ENCODE measurements at places on chromosomes 12 and 14.

DNA sequence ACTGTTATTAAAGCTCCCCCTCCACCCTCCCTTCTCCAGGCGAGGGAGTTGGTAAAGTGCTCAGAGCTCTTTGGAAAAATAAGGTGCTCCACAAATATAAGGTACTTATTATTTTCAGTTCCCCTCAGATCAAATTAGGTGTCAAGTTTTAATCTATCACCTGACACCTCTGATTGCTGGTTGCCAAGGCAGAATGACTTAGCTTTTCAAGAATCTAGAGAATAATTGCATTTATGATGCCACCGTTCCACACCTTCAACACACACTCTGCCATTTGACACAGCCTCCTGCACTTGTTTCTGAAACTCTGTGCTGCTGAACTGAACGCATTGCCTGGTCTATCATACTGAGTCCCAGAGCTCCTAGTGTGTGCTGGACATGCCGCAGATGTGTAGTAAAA lies 128.6 kb downstream of the CRACR2A start:
- no peak for DNase-seq

- DNase-seq: no peak
These were observed 70.2 kb downstream of the ETV6 start for GRCh38 chr12:11719678-11720099.

DNA sequence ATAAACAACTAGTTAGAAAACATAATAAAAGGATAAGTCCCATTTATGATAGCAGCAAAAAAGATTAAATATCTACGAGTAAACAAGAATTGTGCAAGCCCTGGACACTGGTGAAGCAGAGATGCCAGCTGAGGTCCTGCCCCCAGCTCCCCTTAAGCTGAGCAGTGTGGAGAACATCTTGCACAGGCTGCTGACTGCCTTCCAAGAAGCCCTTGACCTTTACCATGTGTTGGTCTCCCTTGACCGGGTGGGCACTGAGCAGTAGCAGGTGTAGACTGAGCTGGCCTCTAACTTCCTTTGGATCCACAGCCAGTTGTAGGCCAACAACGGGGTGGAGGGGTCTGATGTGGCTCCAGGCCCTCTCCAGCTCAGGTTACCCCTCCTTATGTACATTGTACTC lies 47.7 kb upstream of the PAPLN start:
- DNase-seq: no peak

- DNase-seq: no peak
These were observed 173.3 kb upstream of the RASSF8 start for GRCh38 chr12:25785134-25785533.

- no peak for DNase-seq
These were observed 198.9 kb downstream of the ZFP36L1 start for GRCh38 chr14:68593806-68594536.

DNA sequence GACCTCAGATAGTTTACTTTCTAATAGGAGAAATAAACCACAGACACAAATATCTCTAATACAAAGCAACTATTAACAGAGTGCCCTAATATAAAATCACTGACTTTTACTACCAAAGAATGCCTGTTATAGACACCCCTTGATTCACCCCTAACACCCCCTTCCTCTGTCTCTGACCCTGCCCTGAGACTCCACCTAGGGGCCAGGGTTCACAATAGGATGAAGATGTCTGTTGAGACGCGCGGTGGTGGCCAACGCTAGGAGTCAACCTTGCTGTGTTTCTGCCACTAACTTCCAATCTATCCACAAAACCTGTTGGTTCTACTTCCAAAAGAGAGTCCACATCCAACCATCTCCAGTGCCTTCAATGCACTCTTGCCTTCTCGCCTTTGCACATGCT lies 10.9 kb upstream of the TC2N start:
- DNase-seq: no peak

DNA sequence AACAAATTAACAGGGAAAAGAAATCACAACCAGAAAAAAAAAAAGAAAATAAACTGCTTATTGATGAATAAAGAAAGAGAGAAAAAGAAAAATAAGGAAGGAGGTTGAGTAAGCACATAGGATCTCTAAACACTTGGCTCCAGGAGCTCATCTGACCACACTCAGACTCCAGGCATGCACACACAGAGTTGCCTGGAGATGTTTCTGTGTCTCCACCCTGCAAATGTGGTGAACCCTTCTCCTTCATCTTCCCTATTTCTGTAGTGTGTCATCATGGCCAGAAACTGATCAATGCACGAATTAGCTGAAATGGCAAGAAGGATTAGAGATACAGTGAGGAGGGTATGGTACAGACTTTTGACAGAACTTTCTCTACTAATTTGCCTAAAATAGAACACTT lies 20.2 kb downstream of the OR4N2 start:
- DNase-seq: no peak

DNA sequence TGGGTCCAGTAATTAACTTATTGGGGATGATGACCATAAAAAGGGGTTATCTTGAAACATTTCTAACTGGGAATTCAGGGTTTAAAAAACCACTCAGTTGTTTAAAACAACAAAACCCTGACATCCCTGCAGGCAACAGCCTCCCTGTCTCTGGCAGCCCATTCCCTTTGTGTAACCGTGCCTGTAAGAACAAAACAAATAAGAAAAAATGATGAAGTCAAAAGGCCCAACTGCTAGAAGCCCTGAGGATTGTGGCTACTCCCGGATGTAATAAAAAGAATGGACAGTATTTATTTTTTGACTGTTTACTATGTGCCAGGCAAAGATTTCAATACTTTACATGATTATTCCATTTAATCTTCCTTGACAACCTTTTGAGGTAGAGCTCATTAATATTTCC lies 75.3 kb downstream of the TMCC3 start:
- DNase-seq: no peak

DNA sequence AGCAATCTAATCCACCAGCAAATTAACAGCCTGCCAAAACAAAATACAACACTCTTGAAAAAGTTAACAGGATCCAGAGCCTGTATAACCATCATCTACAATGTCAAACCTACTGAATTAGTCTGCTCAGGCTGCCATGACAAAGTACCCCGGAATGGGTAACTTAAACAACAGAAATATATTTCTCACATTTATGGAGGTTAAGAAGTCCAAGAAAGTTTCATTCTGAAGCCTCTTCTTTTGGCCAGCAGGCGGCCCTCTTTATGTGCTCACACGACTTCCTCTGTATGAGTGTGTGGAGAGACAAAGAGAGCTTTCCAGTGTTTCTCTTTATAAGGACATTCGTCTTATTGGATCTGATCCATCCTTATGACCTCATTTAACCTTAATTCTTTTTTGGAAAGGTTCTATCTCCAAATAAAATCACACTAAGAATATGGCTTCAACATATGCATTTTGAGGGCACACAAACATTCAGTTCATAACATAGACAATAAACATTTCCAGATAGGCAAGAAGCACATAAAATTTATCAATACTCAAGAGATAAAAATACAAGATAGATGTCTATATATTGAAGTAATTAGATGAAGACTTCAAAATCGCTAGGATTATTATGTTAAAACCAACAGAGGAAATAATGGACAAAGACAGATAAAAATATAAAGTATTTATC lies 5.9 kb upstream of the RERG start:
- DNase-seq: no peak

DNA sequence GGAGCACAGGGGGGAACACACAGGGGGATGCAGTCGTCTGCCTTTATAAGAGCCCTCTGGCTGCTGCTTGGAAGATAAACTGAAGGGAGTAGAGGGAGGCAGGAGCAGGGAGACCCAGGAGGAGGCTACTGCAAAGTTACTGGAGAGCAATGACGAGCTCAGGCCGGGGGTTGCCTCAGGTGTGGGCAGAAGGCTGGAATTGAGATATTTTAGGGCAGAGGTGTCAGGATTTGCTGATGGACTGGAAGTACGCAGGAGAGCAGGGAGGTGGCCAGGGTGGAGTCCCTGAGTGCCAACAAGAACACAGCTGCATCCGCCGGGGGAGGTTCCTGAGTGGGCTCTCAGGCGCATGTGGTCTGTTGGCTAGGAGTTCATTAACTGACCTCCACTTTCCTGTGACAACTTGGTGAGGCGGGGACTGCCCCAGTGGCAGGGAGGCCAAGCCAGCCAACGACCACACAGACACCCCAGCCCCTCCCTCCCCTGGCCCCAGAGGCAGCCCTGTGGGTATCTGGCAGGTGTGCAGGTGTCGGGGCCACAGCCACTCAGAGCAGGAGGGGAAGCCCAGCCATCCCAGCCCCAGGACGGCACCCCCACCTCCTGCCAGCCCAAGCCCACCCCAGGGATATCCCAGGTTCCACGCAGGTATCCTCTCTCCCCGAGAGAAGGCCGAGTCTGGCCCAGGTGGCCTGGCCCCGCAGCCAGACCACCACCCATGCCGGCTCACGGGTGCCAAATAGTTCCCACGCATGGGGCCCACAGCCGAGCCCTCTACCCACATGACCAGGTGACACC lies 85.4 kb downstream of the NCOR2 start:
- DNase-seq: no peak

GRCh38 chr14:98798099-98798498 lies 473.9 kb downstream of the BCL11B start:
- DNase-seq: peak; percentile 66

GRCh38 chr12:121423253-121423652 lies 23.3 kb downstream of the RNF34 start:
- DNase-seq: no peak

- DNase-seq: no peak
These were observed 4.3 kb downstream of the GAPDH start for GRCh38 chr12:6538420-6539313.

DNA sequence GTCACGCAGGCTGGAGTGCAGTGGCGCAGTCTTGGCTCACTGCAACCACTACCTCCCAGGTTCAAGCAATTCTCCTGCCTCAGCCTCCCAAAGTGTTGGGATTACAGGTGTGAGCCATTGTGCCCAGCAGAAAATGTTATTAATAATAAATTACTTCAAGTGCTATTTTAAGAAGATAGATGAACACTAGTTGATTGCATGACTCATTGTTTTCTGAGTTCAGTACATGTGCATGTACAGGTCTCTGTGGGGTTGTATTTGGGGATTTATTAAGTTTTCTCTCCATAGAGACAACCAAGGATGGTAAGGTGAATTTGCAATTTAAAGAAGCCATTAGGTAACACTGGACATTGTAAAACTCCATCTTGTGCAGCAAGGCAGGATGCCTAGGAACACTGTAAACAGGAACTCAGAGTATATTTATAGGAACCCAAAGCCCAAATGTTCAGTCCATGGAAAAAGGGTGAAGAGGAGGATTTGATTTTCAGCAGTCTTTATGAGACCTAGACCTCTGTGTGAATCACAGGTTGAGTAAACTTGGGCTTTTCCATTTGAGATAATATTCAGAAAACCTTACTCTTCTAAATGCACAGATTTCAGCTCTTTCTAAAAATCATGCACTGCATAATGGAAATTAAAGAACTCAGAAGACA lies 49.3 kb upstream of the TMPO start:
- DNase-seq: no peak

GRCh38 chr12:74552201-74552600 lies 14.6 kb downstream of the ATXN7L3B start:
- DNase-seq: no peak

DNA sequence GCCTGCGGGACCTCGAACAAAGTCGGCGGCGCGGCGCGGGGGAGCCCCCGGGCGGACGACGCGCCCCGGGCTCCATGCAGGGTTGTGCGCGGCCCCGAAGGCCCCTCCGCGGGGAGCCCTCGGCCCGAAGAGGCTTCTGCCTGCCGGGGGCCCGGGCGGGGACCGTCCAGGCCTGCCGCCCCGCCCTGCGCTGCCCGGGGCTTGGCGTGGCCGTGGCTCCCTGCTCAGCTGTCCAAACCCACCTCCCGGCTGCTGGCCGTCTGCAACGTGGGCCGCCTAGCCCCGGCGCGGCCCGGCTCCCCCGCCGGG lies 670 bp downstream of the DYRK2 start:
- no peak for DNase-seq

DNA sequence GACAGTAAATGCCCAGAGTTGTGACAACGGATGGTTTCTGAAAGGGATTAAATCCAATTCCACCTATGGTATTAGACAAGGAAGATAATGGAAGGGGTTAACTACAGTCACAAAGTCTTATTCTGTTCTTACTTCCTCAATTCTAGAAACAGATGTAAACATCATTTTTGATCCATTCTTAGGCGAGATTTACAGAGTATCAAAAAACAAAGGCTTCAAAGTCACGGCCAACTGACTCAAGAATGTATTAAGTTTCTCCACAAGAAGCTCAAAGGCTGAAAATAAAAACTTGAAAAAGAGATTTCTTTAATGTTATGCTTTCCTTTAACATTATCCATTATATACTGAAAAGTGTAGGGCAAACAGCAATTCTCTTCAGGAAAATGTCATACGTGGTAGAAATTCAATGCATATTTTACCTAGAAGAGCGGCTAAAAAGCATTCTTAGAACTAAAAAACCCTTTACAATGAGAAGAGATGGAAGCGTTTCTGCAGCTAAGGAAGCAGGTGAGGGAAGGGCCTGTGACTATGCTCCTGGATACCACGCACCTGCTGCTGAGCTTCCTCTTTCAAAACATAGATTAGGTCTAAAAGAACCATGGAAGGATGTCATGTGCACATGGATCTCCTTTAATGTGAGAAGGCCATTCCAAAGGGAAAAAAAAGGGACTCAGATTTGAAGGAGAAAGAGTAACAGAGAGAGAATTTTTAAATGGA lies 185.8 kb downstream of the STXBP6 start:
- no peak for DNase-seq

DNA sequence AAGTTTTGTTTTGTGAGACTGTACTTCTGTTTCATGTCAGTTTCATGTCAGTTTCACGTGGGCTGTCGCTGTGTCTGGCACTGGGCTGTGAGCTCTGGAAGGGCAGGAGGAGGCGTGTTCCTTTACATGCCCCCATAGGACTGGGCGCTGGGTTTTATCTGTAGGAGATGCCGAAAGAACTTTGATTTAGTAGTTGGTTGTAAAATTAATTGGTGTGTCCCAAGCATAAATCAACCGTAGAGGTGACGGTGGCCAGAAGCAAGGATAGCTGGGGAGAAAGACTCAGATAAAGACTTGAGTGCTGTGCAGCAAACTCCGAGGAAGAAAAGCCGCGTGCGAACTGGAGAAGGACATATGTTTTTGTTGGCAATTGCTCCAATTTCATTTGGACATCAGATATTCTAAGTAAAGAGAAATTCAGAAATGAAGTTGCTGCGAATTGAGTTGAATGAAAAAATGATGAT lies 182.5 kb downstream of the VRK1 start:
- DNase-seq: no peak

- peak; percentile 97 for DNase-seq
These were observed 235.3 kb downstream of the PLCZ1 start for GRCh38 chr12:18502422-18502968.

- DNase-seq: no peak
These were observed 232.3 kb upstream of the KITLG start for GRCh38 chr12:88812610-88813009.

- DNase-seq: no peak
These were observed 8.8 kb downstream of the SUSD6 start for GRCh38 chr14:69620211-69620611.

All from NCI-H1417 treated with DMSO at 0.1 percent for 48 hours (cell line).